CD4-positive, alpha-beta T cell (primary cell): ENCODE measurements at places on chromosomes 6 and 20.

- no peak for DNase-seq
Observed at GRCh38 chr6:94341173-94341572, 921.8 kb upstream of the EPHA7 start.

- no peak for DNase-seq
Observed at GRCh38 chr6:70377372-70377771, 35.9 kb upstream of the FAM135A start.

GRCh38 chr6:5472571-5472970, 211.3 kb downstream of the FARS2 start:
- DNase-seq, result no peak

- DNase-seq, result no peak
Observed at GRCh38 chr6:1437553-1438406, 48.4 kb downstream of the FOXF2 start.

DNA sequence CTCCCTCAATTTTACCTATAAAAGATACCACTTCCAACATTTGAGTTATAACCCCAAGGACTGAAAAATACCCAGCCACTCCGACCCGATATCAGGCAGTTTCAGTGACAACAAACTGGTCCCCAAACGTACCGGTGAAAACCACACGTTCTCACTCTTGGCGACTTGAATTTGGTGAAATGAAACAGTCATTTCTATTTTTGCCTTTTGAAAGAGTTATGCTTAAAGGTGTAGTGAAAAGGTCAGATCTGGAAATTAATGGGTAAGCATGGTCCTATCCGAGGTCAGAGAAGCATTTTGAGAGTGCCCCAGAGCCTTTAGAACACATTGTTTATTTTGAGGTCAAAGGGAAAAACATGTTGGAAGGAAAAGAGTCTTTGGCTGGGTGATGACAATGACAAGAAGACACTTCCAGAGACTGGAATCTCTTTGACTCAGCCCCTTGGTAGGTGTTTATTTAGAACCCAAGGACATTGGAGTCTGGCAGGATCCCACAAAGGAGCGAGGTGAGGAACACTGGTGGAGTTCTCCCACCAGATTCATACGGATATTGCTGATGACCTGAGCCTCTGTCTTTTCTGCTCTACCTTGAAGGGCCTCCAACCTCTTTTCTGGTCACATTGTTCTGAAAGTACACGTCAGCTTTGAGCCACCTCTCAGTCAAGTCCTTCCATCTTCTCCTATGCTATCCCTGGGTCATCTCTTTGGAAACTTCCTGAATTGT, 235.0 kb downstream of the GMPR start:
- DNase-seq, result no peak

DNA sequence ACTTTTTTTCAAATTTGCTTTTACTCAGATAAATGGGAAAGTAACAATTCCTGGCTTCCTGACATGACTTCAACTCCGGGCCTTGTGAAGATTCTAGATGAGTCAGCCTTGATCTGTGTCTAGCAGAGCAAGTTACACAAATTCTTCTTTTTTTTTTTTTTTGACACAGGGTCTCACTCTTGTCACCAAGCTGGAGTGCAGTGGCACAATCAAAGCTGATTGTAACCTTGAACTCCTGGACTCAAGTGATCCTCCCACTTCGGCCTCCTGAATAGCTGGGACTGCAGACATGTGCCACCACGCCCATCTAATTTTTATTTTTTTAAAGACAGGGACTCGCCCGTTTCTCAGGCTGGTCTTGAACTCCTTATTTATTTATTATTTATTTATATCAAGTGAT, 7.3 kb upstream of the ARHGAP18 start:
- no peak for DNase-seq

GRCh38 chr20:12317433-12317832, 399.7 kb downstream of the BTBD3 start:
- DNase-seq, result no peak

- no peak for DNase-seq
Observed at GRCh38 chr6:105991561-105992314, 94.4 kb upstream of the PRDM1 start.

DNA sequence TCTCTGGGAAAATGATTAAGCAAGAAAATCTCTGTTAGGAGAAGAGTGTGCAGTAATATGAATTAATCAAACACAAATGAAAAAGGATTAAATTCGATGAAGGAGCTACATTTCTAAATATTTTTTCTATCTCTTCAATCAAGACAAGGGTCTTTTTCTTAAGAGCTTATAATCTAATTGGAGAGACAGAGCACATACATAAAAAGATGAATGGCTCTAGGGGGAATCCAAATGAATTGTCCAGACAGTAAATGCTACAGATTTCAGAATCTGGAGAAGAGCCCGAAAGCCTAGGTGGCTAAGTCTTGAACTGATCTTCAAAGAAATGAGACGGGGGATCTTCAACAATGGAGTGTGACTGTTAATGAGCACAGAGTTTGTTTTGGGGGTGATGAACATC, 723.6 kb downstream of the UTRN start:
- no peak for DNase-seq

GRCh38 chr6:70847106-70848084, 109.5 kb downstream of the B3GAT2 start:
- DNase-seq, result no peak

DNA sequence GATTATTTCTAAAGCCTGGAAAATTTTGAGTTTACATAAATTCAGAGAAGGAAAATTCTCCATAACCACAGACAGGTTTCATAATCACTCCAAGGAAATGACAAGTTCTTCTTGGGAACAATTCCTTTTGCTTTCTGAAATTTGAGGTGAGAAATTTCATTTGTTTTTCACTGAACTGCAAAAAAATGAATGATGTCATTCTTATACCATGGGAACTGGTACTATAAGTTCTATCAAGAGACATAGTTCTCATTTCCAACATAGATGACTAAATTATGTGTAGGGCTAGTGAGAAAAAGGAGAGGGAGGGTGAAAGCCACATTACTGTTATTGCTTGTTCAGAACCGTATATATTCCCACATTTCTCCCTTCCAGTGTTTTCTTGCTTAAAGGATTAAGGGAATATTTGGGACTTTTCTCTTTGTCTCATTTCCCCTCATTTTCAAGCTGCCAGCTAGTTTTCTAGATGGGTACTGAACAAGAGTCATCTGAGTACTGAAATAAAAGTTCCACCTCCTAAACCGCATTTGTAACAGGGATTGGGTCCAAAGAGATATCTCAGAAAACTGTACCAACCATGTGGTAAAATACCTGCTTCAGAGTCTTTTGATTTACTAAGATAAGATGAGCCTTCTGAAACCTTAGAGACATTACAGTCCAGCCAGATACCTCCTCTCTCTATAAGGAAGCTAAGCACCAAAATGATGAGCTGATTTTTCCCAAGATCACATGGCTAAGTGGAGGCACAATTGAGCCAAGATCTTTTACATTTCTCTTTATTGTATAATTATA, 144.3 kb upstream of the PRDM1 start:
- no peak for DNase-seq

GRCh38 chr6:36232172-36232571, 35.6 kb downstream of the BRPF3 start:
- DNase-seq, result no peak

GRCh38 chr6:19362396-19362795, 474.8 kb upstream of the ID4 start:
- no peak for DNase-seq

- DNase-seq, result no peak
Observed at GRCh38 chr6:14190929-14191224, 73.3 kb downstream of the CD83 start.

- no peak for DNase-seq
Observed at GRCh38 chr6:149899486-149899885, 1.6 kb upstream of the RAET1E start.

- no peak for DNase-seq
Observed at GRCh38 chr20:3109350-3110302, 25.1 kb upstream of the AVP start.

- DNase-seq, result peak; percentile 5
Observed at GRCh38 chr20:49724408-49725223, 10.9 kb upstream of the B4GALT5 start.

DNA sequence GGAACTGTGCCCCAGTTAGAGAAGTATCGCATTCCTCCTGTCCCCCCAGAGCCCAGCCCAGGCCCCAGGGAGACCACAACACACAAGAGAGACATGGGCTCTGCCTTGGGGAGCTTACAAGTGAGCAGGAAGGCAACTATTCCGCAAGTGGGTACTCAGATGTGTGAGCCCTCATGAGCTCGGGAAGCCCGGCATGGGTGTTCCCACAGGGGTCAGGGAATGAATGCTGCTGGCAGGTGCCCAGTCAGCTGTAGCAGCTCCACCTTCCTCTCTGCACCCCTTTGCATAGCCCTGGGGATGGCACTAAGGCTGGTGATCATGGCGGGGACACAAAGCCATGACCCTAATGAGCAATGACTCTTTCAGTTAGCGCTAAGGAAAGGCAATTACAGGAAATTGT, 194.1 kb downstream of the SYNDIG1 start:
- no peak for DNase-seq

GRCh38 chr6:111976139-111976538, 77.8 kb upstream of the CCN6 start:
- no peak for DNase-seq

- no peak for DNase-seq
Observed at GRCh38 chr6:137342607-137343190, 123.5 kb upstream of the IFNGR1 start.

DNA sequence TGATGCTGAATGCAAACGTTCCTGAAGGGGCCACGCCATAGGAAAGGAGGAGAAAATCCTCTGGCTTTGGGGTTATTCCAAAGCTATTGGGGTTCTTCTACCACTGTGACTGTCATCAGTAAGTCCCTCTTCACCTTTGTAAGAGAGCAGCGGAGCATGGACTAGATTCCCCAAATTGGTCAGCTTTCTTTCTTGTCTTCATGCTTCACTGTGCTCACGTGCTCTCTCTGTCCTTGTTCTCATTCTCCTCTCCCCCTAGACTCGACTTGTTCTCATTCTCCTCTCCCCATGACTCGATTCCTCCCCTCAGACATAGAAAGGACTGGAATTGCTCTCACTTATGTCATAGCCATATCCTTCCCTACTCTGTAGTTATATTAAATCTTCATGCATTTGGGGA, 54.8 kb upstream of the ADGRG6 start:
- no peak for DNase-seq

DNA sequence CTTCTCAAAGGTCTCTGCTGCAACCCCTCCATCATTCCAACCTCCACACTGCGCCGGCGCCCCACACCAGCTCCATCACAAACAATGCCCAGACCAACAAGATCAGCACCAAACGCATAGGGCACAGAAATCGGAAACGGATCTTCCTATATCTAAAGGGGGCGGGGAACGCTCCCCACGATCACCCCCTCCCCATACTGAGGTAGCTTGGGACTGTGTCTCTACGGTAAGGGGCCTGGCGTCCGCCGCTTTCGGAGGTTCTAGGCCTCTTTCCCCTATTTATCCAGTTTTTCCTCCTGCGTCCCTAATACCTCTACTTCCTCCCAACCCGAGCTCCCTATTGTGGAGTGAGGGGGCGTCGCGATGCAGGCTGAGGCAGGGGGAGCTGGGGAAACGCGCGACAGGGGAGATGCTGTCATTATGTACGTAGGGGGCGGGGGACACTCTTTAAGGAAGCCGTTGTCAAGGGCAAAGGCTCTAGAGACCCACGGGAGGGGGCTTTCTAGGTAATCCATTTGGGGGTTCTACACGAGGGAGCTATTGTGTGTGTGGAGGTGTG, 909 bp downstream of the DNAAF9 start:
- peak; percentile 21 for DNase-seq

GRCh38 chr6:5506149-5506548, 244.8 kb downstream of the FARS2 start:
- no peak for DNase-seq

GRCh38 chr6:54810147-54810546, 36.4 kb upstream of the FAM83B start:
- no peak for DNase-seq

DNA sequence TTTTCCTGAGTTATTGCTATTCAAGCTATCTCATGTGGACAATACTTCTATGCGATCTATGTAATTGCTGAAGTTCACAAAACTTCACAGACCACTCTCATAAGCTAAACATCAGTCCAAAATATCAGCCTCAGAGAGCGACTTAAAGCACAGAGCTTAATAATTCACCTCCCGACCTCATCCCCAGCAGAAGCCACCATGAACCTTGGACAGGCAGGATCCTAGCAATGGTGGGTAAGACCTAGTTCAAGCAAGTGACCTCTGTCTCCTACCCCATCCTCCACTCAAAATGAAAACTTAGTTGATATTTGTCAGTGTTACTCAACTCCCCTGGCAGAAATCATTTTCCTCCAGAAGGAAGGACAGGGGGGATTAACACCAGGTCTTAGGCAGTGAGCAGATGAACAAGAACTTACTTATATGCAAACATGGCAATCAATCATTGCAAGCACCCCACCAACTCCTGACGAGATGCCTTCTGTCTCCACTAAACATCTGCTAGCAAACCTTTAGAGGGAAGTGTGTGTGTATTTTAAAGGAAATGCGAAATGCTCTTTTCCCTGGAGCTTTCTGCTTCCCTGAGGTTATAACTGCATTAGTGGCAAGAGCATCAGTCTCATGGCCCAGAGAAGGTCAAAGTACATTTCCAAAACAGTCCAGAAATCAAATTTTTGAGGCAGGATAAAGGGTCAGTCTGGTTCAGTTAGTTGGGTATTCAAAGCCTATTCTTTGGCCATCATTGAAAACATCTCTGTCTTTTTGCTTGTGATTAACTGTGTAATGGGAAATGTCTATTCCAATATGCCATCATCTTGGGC, 90.0 kb downstream of the SLC22A23 start:
- no peak for DNase-seq

DNA sequence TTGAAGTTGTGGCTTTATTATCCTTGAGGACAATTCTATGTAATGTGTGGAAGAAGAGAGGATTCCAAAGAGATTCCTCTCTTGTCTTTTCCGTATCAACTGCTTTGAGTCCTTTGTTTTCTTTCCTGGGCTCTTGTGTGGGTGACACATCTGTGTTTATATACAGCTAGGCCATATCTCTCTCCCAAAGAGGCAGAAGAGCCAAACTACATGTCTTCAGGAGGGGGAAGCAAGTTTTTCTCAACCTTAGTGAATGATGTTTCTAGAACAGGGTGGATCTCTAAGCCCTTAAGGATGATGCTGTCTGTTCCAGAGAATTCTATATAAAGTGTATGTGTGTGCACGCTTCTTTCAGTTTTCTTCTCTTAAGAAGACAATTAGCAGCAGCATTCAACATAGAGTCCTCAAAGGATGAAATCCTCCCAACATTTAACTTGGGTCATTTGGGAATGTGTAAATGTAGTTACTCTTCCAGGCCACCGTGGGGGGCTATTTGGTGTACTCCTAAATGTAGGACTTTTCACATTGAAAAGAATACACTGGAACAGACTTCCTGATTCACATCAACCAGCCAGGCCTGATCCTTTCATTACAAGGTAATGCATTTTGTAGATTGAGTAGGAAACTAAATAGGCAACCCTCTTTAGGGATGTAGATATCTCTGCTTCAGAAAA, 92.8 kb upstream of the EEF1E1 start:
- DNase-seq, result no peak

DNA sequence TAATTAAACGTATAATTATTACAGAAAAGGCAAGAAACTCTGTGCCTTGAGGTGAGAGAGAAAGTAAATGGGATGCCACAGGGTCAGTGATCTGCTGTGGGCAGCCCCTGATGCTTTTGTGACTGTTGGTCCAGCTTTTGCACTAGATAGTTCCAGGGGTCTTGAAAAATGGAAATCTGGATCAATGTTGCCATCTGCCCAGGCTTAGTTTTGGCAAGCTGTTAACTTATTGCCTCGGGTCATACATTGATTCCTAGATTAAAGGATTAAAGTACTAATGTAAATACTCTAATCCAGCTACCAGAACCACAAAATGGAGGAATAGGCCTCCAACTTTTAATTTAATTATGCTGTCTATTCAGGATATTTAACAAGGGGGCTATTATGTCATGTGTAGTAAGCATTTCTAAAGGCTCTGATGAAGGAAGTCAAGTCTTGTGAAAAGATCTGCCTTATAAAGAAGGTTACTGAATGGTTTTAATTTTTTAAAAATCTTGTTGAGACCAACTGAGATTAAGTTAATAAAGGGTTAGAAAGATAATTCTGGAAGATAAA, 376.0 kb upstream of the HS3ST5 start:
- DNase-seq, result no peak
